ENCODE measurements at places on chromosomes 7 and 10.

- no peak for DNase-seq
Observed at GRCh38 chr10:128043259-128044045, 82.8 kb downstream of the MKI67 start.

DNA sequence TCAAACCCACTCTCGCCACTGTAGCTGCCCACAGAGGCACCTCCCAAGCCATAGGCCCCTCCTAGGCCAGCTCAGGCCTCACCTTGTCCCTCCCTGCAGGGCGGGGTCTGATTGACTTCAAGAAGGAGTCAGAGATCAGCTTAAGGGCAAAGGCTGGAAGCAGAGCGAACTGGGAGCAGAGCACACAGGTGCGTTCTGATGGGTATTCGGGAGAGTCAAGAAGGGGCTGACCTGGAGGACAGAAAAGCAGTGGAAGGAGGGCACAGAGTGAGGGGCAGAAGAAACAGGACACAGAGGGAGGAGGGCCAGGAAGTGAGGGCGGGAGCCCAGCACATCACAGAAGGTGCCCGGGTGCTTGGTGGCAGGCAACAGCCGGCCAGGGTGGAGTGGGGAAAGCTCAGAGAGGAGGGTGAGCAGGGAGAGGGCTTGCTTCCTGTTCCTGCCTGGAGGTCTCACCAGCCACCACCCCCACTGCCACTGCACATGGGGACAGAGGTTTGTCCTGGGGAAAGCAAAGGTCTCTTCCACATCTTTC is at the start of gene AOC1:
TSS of gene AOC1 (plus strand) at position 147 of the 535 bp plus-strand sequence. CDS start 3,954 bp downstream, outside the sequence.
- no peak for DNase-seq

GRCh38 chr10:91006752-91007346 is 86.0 kb upstream of the ANKRD1 start:
- no peak for DNase-seq

DNA sequence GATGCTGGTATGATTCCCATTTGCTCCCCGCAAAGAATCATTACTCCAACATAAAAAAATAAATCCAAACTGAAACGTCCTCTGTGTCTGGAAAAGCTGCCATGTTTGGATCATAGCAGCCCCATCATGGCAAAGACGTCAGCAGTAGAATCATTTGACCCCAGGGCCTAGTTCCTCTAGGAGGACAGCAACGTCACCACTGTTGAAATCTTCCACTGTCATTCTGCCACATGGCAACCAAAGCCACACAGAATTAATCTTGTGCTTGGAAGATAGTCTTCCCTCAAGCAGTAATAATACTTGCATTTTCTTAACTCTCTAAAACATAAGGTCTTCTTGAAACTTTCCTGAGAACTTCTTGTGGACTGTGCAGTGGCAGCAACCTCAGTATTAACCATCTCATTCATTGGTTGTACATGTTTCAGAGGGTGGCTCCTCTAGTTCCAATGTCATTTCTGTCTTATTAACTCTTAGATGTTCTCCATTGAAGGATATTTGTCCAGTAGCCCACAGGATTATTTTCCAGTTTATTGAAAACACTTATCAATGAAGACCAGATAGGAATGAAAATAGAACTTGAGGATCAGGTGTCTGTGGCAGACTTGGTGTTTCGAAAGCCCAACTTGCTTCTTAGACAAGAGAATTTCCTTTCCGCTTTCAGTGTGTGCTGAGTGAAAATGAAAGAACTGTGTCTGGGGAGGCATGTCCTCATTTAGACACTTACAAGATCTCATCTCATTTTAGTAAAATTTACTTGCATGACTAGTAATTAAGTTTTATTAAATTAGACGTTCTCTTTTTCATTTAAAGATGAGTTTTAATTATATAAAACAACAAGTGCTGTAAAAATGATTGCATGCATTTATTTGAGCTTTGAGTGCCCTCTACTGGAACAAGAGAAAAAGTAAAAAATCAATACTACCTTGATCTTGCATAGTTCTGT is 28.9 kb upstream of the INHBA start:
- no peak for DNase-seq

DNA sequence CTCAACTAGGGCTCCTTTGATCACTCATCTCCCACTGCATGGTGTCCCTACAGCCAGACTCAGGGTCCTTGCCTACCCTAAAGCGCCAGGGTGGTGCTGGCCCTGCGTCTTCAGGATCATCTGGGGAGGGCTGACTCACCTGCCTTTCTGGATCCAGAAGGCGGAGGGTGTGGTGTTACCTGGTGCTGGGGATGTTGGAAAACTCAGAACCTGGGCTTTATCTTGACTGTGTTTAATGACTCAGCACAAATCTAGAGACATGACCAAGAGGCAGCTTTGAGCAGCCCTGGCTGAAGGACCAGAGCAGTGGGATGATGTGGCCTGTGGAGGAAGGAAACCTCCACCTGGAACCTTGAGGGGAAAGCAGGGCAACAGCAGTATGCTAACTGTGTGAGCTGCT is 96.5 kb downstream of the GRK5 start:
- DNase-seq, result no peak

GRCh38 chr10:20870834-20871233 is 26.3 kb downstream of the NEBL start:
- DNase-seq, result no peak

GRCh38 chr10:18164748-18165361 is 24.6 kb downstream of the CACNB2 start:
- DNase-seq, result no peak

DNA sequence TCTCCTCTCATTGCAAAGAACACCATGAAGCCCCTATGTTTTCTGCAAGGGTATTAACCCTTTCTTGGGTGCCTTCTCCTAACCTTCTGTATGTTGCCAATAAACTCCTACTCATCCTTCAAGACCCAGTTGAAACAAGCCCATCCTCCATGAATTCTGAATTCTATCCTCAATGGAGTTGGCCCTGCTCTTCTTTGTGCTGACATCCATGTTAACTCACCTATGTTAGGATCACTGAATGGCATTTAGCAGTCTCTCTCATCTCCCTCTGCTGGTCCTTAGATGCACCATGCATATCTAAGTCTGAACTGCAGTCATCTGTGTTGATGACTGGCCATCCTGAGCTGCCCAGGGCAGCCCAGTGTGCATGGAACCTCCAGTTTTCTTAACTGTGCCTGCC is 129.8 kb downstream of the BUB3 start:
- DNase-seq, result no peak

GRCh38 chr10:85635650-85636049 is 730.9 kb downstream of the GRID1 start:
- no peak for DNase-seq

DNA sequence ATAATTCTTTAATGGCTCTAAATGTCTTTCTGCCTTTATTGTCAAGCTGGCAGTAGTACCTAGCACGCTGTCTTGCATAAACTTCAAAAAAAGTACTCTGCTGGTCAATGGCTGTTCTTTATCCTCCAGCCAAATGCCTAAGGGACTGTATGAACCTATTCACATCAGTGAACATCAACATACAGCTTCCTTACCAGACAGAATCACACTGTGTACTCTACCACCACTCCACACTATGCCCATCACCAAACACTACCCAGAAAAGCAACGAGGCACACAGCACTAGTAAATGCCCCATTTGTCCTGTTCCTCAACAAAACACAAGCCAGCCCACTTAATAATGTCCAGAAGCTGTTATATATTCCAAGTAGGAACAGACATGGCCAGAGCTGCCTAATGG is 127.5 kb downstream of the SGMS1 start:
- no peak for DNase-seq

DNA sequence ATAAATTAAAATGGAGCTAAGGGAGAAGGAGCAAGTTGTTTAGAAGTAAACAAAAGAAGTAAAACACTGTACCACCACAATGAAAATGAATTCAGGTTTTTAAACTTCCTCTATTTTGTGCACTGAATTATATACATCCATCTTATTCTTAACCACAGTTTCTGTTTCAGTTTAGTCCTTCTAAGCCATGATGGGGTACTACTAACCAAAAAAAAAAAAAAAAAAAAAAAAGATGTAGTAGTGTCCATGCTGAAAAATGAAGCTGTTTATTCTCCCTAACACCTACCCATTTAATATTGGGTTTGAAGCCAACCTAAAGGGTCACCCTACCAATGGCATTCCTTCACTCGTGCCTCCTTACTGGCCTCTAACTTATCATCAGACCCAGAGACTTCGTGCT is 3.4 kb upstream of the BMPR1A start:
- DNase-seq, result no peak

- DNase-seq, result no peak
Observed at GRCh38 chr7:5428478-5429252, 5.0 kb upstream of the TNRC18 start.

GRCh38 chr7:147578196-147578595 is 1012.4 kb upstream of the C7orf33 start:
- no peak for DNase-seq

DNA sequence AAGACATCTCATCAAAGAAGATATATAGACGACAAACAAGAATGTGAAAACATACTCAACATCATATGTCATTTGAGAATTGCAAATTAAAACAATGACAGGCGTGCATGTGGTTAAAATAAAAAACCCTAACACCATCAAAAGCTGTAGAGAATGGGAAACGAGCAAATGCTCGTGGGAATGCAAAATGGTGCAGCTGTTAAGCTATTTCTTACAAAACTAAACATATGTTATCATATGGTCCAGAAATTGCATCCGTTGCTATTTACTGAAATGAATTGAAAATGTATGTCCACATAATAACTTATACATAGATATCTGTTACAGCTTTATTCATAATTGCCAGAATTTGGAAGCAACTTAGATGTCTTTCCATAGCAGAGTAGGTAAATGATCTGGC is 574.4 kb downstream of the TNS3 start:
- DNase-seq, result no peak

- no peak for DNase-seq
Observed at GRCh38 chr10:58331646-58332045, 3.2 kb upstream of the UBE2D1 start.

GRCh38 chr7:50119815-50120637 is 27.0 kb upstream of the ZPBP start:
- no peak for DNase-seq

GRCh38 chr7:41047789-41048191 is 655.1 kb downstream of the INHBA start:
- no peak for DNase-seq

GRCh38 chr7:115410972-115411686 is 489.2 kb downstream of the MDFIC start:
- DNase-seq, result no peak

DNA sequence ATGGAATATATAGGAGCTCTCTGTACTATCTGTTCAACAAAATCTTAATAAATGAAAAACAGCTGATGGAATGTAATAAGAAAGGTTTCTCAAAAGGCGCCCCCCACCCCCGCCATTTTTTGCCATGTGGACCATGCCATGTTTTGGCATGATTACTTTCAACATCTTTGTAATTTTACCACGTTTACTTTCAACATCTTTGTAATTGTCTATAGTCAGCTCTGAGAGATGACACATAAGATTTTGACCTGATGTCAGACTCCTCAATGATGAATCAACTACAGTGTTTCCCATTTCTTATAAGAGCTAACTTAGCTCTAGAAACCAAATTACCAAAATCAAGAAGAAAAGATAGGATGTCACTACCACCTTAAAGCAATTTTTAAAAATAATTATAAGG is 144.9 kb upstream of the AHR start:
- DNase-seq, result no peak

- DNase-seq, result no peak
Observed at GRCh38 chr10:58101682-58102081, 166.0 kb downstream of the IPMK start.

DNA sequence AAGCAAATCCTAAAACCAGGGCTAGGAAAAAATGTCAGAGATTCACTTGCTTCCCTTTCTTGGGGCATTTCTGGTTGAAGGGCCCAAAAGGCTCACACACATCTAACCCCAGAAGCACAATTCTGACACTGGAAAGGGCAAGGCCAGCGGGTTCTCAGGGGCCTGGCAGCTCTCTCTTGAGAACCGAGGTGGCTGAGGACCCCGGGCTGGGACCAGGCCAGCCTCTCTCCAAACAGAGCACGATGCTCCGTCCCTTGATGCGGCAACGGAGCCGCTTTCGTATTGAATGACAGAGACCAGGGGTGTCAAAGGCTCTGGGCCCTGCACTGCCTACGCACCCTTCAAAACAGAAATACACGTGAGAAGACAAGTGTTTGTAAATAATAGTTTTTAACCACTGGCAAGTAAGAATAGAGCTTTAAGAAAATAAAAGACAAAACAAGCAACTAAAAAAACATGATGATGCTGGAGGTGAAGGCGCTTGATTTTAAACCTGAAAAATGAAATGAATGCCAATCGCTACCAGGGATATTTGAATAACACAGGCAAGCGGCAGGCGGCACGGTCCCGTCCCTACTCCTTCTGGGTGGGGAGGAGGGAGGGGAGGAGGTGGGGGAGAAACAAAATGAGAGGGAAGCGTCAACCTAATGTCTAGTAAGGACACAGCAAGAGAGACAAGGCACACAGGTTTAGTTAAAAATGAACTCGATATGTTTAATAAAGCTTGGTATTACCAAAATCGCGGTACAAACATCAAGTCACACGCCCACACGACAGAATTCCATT is 68.0 kb downstream of the SLC29A4 start:
- no peak for DNase-seq

GRCh38 chr10:16999665-17000451 is 129.8 kb downstream of the CUBN start:
- DNase-seq, result no peak

- no peak for DNase-seq
Observed at GRCh38 chr7:73342645-73343044, 14.7 kb downstream of the FKBP6 start.

DNA sequence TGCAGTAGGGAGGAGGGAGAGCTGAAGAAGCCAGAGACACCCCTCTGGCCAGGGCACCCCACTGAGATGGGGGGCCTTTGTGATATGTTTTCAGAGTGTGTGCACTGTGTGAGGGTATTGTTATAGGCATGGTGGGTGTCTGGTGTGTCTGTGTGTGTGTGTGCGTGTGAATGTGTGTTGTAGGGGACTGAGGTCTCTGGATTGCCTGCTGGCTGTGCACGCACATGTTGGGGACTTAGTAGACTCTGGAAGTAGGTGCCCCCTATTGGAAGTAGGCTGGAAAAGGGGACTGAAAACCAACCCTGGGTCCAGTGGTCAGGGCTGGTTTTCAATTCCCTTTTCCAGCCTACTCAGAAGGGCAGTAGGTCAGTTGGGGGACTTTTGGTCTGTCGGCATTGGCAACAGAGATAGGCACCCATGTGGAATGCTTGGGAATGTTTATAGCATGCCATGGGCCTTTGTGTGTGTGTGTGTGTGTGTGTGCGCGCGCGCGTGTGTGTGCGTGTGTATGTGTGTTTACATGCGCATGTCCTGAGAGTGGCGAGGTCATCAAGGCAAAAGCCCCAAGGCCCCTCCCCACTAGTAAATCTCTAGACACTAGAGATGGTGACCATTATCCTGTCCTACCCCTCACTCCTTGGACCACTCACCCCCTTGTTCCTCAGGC is 78.8 kb downstream of the HIF1AN start:
- no peak for DNase-seq

DNA sequence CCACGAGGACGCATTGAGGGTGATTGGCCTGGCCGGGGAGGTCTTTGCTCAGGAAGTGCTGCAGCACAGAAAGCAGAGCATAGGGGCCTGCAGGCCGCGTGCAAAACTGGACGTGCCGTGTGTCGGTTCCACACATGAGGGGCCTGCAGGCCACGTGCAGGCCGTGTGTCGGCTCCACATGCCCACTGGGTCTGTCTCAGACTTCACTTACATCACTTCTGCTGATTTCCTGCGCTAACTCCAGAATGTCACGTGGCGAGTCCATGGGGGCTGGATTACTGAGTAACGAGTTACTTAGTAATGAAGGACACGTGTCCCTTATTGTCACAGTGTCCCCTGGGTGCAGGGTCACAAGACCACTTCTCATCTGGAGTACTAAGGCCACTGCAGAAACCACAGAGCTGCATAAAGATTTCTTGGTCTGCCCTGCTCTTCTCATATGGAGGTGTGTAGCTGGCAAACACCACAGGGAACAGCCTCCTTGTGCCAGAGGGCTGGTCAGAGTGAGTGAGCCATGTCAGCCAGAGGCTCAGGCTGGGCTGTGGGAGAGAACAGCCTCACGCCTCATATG is 60.8 kb downstream of the GDI2 start:
- DNase-seq, result no peak

Measured in NCI-H187 (cell line).